Left forelimb (tissue), 1 donor: ENCODE measurements at places on chromosomes 12 and 14.

- DNase-seq, result no peak
Measured at GRCh38 chr12:47276621-47277309, 197.0 kb upstream of the AMIGO2 start.

DNA sequence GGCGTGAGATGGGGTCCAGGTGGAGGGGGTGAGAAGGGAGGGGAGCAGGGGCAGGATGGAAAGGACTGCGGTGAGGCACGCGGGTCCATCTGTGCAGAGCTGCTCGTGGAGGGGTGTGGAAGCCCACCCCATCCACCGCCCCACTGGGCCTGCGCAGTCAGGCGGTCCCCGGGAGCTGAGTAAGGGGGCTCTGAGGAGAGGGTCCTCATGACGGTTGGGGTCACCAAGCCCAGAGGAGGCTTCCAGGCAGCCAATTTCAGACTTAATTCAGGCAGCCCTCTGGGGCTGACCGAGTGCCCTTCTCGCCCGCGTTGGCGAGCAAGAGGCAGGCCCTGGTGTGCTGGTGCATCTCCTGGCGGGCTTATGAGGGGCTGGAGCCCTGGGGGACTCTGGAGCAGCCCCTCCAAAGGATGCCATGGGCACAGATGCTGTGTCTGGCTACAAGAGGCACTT, 115.5 kb downstream of the KIF26A start:
- DNase-seq, result no peak

- peak; percentile 72 for DNase-seq
Measured at GRCh38 chr12:110100315-110100970, 23.7 kb upstream of the IFT81 start.

GRCh38 chr14:96634896-96635295, 132.7 kb downstream of the PAPOLA start:
- DNase-seq, result no peak

GRCh38 chr12:108622421-108622820, 11.3 kb downstream of the SELPLG start:
- DNase-seq, result no peak

DNA sequence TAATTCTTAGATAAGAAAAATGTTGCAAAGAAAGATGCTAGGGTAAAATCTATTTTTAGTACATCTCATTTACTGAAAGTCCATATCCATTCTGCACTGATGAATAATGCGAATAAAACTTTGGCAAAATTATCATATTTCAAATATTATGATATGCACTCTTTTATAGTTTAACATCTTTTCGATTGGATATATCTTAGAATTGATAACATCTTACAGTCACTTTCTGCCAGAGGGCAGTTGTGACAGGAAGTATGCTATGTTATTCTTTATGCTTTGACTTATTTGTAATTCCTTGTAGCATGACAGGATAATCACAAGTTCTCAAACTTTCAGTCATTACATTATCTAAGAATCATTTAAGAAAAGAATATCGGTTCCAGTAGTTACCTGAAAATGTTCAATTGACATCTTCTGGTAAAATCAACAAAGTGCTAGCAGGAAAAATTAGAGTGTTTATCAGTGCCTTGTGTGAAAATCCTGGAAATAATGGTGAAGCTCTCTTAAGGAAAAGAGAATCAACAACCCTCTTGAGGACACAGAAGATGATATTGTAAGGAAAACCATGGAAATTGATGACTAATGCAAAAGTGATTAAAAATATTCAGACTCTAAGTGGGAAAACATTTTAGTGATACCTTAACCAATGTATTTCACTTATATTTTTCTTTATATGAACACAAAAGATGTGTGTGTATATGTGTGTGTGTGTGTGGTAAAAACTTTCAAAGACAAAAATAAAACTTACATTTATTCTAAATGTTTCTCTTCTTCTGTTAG, 95.5 kb downstream of the SLC6A15 start:
- no peak for DNase-seq

GRCh38 chr12:95998611-95999286, 2.6 kb upstream of the HAL start:
- DNase-seq, result no peak

DNA sequence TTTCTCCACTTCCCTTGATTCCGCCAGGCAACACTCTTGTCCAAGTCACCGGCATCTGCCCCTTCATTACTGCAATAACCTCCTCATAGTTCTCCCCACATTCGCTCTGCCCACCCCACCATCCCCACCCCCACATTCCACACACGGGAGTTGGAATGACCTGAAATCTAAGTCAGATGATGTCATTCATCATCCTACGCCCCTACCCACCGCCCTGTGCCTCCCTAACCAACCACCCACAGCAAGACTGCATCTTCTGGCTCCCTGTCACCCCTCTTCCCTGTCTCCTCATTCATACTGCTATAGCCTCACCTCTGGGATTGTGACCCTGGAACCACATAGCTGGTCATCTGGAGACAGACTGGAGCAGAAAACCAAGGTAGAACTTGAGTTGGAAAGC, 7.9 kb upstream of the PWP1 start:
- no peak for DNase-seq

DNA sequence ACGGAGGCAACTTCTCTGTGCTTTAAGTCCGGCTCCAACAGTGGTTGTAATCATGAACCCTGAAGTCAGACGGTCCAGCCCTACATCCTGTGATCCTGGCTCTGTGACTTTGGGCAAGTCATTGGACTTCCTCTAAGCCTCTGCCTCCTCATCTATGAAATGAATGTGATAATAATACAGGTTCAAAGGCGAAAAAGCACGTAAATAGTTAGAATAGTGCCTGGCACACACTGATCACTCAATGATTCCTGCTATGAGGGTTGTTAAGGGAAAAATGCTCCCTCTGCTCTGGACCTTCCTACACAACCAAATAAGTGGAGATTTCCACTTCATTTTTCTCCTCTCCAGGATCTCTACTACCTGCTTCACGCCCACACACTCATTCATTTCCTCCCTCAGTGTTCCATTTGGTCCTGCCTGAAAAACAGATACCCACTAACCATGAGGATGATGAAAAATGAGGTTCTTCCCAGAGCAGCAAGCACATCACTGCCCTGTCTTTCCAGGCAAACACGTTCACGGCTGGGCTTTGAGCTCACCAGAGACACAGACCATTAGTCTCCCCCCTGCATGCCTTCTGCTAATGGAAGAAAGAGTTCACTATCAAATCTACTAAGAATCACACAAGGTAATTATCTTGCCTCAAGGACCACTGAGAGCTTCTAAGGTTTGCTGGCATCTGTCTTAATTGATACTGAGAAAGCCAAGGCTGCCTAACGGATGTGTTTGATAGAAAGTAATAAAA, 13.2 kb downstream of the NUAK1 start:
- no peak for DNase-seq

GRCh38 chr12:57461276-57461916, 1.8 kb downstream of the GLI1 start:
- peak; percentile 90 for DNase-seq

DNA sequence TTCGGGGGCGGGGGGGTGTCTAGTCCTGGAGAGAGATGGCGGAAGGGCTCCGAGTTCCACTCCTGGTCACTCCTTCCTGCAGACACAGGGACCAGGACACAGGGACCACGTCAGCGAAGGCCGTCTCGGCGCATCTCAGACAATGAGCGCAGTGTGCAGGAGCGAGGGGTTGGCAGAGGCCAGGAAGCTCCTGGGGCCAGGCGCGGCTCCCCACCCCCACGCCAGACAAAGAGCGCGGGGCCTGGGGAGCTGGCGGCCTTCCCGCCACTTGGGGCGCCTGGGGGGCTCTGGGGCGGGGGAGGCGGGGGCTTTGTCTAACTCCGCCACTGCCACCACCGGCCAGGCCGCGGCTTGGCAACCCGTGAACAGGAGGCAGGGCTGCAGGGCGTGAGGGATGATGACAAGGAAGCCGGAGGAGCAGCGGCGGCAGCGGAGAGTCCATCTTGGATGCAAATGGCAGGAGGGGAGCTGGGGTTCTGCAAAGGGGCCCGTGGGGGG, 2.2 kb downstream of the CDK2AP1 start:
- DNase-seq, result peak; percentile 90

DNA sequence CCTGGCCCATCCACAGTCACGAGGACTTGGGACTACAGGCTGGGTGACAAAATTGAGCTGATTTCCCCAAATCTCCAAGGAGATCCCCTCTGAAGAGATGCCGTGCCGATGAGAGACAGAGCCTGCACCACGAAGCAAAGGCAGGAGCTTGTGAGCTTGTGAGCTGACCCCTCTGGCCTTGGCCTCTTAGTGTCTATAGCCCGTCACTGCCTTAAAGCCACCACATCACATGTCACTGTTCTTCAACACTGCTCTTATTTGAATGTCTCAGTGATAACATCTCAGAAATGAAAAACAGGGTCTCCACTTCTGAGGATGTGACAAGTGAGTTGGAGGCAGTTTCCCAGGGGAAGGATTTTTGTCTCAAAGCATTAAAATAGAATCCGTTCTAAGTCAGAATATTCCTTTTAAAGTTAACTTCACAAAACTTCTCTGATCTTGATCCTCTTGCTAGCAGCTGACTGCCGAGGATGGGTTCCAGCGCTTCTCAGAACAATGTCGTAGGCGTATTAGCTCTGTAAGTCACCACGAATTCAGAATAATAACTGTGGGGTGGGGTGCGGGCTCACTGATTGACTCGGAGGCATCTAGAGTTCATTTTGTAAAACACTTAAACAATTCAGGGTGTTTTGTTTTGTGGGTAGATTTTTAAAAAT, 37.5 kb downstream of the CHST11 start:
- no peak for DNase-seq

- no peak for DNase-seq
Measured at GRCh38 chr14:88727057-88727456, 65.7 kb downstream of the EML5 start.

GRCh38 chr12:69473262-69473661, 3.1 kb downstream of the FRS2 start:
- no peak for DNase-seq

- DNase-seq, result no peak
Measured at GRCh38 chr14:46488374-46488773, 163.2 kb downstream of the RPL10L start.

- no peak for DNase-seq
Measured at GRCh38 chr14:66135831-66136230, 350.3 kb upstream of the CCDC196 start.
